ENCODE measurements at places on chromosomes 5 and 9.

- DNase-seq: no peak
Observed at GRCh38 chr5:141765896-141766551, 84.0 kb upstream of the ARAP3 start.

GRCh38 chr9:70760228-70760627, 345.8 kb upstream of the KLF9 start:
- no peak for DNase-seq

DNA sequence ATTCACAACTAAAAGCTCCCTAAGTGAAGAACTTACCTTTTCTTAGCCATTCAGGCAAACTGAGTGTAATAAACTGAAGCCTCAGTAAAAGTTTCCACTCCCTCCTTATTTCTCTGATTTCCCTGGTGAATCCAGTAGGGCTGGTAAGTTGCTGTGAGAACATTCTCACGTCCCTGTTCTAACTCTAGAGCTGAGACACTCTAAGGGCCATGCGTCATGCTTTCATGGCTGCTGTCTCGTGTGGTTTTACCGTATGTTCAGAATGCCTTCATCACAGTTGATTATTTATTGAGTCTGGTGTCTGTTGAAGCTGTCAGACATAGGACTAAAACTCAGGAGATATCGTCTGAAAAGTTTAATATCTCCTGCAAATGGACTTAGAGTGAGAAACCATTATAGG, 1.3 kb downstream of the OR2S2 start:
- no peak for DNase-seq

DNA sequence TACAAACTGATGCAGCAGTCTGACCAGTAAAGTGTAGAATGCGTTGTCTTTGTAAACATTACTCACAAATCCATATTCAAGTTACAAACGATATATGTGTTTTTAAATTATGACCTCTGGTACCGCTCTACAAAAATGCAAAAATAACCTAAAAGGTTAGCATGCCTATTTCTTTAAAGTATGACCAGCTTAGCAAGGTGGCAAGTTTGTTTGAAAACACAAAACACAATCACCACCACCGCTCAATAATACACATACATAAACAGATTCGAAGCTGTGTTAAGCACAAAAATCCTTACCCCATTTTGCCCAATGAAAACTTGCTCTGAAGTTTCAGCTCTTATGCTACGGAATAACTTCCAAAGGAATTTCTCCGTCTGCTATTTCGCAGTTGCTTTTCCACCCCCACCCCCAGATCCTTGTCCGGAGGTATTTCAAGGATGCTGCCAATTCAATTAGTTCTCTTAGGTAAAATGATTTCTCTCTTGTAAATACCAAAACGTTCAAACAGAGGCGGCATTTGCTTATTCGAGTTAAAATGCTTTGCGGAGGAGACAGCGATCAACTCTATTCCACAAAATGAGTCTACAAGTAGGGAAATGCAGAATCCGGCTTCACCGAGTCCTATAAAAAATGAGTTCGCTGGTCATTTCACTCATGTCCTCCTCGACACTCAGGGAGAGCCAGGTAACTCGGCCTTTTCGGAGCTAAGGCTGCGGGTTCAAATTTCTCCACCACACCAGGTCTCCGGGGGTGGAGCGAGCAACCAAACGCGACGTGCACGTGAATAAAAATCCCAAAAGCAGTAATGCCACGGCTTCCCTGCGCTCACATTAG, 1.2 kb downstream of the HOMER1 start:
- DNase-seq: no peak

GRCh38 chr9:27203783-27204182, 93.2 kb downstream of the EQTN start:
- DNase-seq: no peak

DNA sequence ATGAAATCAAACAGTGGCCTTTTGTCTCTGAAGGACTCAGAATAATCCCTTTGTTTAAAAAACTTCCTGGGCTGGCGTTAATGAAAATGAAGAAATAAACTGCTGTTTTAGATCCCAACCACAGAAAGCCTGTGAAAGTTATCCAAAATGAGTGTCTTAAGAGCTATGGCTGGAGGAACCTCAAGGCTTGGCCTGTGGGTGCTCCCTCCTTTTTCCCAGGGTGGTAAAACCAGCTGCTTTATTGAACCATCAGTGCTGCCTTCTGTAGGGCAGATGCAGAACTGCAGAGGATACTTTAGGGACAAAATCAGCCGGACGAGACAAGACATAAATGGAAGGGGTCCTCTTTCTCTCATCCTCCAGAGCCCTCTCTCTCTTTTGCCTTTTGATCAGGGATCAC, 100.9 kb downstream of the SMARCA2 start:
- peak; percentile 12 for DNase-seq

- no peak for DNase-seq
Observed at GRCh38 chr5:27906481-27906880, 868.1 kb upstream of the CDH9 start.

GRCh38 chr5:177096162-177097015, 9.7 kb downstream of the FGFR4 start:
- no peak for DNase-seq

DNA sequence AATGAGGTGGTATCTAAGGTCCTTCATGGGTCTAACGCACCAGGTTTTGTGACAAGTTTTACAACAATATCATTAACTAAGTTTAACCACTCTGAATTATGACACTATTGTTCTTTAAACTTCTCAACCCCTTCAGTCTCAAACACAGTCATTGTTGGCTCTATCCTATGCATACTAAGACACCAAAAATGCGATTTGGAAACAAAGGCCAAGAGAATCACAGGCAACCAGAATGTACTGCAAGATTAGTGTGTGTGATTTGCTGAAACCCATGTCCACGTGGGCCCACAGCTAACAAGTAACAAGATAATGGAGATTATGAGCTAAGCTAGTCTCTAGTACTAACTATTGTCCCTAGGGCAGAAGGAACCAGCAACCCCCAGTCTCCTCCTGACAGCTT, 142.2 kb upstream of the RANBP3L start:
- DNase-seq: no peak

GRCh38 chr5:90338712-90339372, 70.7 kb downstream of the CETN3 start:
- peak; percentile 20 for DNase-seq

DNA sequence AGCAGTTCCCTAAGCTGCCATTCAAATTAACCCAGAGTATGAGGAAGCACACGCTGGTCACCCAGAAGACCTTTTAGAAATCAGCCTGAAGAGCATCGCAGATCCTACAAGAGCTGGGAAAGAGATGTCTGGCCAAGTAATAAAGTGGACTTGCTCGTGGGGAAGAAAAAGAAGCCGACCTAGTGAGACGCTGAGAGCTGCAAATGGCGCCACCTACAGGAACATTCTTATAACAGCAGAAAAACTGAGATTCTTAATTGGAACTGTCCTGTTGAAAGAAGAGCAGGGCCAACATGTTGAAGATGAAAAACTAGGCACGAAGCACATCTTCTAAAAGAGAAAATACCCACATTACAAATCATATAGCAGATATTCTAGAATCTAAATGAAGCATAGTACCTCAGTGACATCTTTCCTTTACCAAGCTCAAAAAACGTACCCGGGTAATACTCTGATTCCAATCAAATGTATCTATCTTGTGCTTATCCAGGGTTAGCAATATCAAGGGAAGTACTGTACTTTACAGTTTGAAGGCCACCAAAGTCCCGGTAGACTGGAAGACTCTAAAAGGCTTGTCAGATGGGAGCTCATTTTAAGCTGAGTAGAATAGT, 3.9 kb upstream of the GNAQ start:
- peak; percentile 37 for DNase-seq

All from GM10248 (cell line).